Activated CD4-positive, alpha-beta T cell treated with anti-CD3 and anti-CD28 coated beads, Interleukin-2, amount 10 ng/mL, durations not matched to agents 7 days and 5 days (primary cell): ENCODE measurements at places on chromosomes 2 and 18.
A peak's percentile ranks its signal among the peaks of the same experiment; 100 is the strongest.

- no peak for DNase-seq
Observed at GRCh38 chr18:23798824-23799223, 109.6 kb downstream of the LAMA3 start.

DNA sequence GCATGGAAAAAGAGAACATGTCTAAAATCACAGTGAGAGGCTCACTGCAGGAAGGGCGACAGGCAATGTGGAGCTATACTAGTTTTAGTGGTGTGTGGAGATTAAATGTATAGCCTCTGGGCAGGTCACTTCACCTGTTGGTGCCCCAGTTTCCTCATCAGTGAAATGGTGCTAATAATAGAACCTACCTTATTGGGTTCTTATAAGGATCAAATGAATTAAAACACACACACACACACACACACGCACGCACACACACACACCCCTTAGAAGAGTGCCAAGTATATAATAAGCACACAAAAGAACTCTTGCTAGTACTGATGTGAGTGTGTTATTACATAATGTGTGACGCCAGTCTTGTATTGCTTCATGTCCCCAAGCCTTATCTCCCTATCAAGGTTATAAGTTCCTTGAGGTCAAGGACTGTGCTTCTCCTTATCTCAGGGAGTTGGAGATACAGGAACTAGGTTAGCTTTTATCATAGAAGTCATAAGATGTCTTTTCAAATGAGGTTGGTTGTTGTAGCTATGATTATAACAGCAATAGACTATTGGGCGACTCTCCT lies 98.0 kb upstream of the CXCR4 start:
- no peak for DNase-seq

GRCh38 chr2:148501545-148501944 lies 143.0 kb upstream of the EPC2 start:
- no peak for DNase-seq

DNA sequence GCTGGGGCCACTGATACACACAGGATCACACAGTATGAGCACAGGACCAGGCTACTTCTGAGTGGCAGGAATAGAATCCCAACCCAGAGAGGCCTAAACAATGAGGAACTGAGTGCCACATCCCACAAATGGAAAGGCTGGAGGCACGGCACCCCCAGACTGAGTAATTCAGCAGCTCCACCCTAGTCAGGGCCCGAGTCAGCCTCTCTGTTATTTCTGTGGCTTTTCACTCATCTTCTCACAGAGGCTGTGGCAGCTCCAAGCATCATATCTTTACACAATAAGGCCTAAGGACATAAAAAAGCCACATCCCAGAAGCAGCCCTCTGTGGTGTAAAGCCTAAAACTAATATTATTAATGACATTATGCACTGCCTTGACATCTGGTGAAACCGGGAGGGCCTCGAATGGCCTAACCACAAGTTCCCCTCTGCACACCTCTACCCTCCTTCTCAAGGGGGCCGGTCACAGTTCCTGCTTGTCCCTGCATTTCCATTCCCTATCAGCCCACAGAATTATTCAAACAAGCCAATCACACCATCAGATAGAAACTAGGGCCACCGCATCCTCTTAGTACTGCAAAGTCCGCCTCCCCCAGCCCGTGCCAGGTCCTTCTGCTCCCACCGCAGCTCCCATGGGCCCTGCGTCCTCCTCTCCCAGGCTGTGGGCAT lies 12.5 kb upstream of the MAL start:
- DNase-seq, result no peak

GRCh38 chr2:8253781-8254180 lies 428.1 kb upstream of the ID2 start:
- DNase-seq, result no peak

DNA sequence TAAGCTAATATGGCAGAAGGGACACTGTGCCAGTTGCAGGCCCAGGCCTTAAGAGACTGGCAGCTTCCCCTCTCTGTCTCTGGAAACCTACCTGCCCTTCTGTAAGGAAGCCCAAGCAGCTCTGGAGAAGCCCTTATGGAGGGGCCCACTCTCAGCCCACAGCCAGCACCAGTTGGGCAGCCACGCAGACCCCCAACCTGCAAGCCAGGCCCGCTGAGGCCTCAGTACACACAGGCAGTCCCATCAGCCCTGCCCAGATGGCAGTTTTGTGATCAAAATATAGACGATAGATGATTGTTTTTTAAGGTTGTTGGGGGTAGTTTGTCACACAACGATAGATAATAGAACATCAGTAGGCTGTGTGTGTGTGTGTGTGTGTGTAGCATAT lies 36.8 kb upstream of the ALPP start:
- no peak for DNase-seq

DNA sequence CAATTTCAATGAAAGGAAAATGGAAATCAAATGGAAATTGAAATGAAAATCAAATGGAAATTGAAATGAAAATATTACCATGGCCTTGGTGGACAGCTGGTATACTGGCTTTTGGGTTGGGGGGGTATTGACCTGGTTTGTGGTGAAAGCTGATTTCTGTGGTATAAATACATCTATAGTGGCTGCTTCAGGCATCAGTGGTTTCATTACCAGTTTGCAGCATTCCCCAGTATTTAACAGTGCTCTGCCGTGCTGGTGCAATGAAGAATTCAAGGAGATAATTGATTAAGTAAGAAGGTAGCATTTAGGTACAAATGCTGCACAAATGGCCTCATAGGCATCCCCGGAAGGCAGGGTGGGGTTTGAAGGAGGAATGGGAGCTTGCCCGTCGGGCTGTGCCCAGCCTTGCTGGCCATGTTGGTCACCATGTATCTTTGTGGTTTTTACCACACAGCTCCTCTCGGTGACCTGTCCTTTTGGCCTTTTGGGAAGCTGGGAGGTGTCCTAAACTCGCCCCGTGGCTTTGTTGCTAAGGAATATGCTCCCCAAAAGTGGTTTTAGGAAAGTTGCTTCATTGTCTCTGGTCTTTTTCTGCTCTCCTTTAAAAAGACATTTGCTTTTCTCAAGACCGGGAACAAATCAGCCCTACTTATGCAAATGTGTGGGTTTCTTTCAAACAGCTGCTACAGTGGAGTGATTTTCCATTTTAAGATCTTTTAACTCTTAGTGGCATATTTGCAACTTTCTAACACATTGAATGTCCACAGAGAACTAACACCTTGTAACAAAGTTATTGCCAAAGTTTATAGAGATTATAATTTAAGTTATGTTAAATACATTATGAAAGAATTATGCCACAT lies 28.6 kb downstream of the SNTG2 start:
- DNase-seq, result no peak

- DNase-seq, result no peak
Observed at GRCh38 chr18:80193701-80194100, 53.6 kb downstream of the PARD6G start.

- no peak for DNase-seq
Observed at GRCh38 chr2:72940786-72941185, 23.5 kb downstream of the EMX1 start.

GRCh38 chr18:65936678-65937077 lies 185.9 kb downstream of the CDH7 start:
- no peak for DNase-seq

DNA sequence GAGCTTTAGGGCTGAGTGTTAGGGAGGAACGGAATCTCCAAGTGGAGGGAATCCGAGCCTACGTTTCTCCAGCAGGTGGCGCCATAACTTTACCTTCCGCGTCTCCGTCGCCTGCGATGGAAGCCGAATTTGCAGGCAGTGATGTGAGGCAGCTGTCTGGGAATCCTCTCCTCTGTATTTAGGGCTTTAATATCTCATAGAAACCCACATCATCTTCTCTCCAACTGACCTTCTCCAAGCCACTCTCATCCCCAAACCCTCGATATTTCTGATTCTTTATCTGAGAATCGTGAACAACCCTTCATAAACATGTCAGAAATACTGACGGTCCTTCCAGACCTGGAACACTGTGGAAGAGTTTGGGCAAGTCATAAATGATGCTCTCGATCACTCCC lies 27.5 kb downstream of the SIX2 start:
- peak; percentile 71 for DNase-seq

GRCh38 chr2:112073875-112074274 lies 18.8 kb downstream of the TMEM87B start:
- DNase-seq, result no peak

DNA sequence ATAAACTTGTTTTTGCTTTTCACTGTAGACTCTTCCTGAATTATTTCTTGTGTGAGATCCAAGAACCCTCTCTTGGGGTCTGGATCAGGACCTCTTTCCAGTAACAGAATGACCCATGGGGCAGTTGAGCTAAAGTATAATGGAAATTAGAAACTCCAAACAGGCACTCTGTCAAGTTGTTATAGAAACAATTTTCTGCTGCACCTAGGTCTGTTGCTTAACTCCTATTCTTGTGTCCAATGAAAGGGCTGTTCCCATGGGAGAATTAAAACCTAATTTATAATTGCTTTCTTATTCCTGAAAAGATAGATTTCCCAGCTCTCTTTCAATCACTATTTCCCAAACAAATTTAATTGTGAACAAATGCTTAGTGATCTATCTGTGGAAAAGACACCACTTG lies 1341.3 kb upstream of the PIK3C3 start:
- no peak for DNase-seq

- no peak for DNase-seq
Observed at GRCh38 chr2:42908518-42909200, 116.3 kb upstream of the HAAO start.

DNA sequence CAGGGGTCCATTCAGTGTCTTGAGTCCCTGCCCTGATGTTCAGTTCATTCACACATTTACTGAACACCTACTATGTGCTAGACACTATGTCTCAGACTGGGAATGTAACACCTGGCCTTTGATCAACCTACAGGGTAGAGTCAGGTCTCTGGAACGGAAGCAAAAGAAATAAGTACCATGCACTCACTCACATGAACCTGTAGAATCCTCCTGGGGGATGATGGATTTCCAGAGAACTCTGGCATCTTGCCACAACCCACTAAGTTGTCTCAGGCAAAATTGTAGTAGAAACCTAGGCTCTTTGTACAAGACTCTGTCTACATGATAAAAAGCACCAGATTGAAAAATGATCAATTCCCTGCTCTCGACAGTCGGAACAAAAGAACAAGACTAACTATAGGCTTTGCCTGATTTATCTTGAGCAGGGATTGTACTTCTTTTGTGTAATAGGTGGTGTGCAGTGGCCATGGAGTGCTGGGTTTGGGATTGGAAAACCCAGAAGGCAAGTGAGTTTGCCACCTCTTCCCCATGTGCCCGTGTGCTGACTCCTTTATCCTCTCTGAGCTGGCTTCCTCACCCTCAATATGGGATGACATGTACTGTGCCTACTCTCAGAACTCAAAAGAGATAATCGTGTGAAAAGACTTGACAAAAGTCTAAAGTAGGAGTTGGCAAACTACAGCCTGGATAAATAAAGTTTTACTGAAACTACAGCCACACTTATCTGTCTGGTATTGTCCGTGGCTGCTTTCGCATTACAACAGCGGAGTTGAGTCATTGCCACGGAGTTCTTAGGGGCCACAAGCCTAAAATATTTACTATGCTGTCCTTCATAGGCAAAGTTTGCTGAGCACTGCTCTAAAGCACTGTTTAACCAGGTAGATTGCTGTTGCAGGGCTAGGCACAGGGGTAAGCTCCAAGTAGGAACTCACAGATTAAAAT lies 4.4 kb downstream of the CAPN14 start:
- DNase-seq, result no peak

GRCh38 chr18:37714691-37715090 lies 149.1 kb upstream of the CELF4 start:
- no peak for DNase-seq

GRCh38 chr18:6428851-6429395 lies 14.2 kb upstream of the L3MBTL4 start:
- no peak for DNase-seq

DNA sequence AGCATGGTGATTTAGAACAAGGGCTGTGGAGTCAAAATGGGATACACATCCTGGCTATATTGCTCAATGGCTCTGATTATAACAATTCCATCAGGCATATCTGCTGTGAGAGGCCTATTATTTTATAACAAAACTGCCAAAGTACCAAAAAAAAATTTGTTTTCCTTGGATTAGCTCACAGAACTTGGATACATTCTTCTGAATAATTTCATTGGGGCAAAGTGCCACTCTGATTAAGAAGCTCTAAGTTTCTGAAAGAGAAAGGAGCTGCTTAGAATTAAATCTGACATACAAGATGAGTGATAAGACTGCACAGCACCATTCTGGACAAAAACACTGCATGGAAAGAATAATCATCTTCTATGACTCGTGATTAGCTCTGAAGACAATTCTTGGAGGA lies 85.7 kb downstream of the SMC6 start:
- DNase-seq, result no peak

GRCh38 chr2:187527262-187527661 lies 27.0 kb downstream of the TFPI start:
- no peak for DNase-seq

- DNase-seq, result no peak
Observed at GRCh38 chr2:110691612-110692258, 13.9 kb upstream of the BUB1 start.

GRCh38 chr2:8457092-8457481 lies 224.8 kb upstream of the ID2 start:
- DNase-seq, result no peak

GRCh38 chr2:171217330-171217729 lies 56.6 kb upstream of the TLK1 start:
- no peak for DNase-seq

DNA sequence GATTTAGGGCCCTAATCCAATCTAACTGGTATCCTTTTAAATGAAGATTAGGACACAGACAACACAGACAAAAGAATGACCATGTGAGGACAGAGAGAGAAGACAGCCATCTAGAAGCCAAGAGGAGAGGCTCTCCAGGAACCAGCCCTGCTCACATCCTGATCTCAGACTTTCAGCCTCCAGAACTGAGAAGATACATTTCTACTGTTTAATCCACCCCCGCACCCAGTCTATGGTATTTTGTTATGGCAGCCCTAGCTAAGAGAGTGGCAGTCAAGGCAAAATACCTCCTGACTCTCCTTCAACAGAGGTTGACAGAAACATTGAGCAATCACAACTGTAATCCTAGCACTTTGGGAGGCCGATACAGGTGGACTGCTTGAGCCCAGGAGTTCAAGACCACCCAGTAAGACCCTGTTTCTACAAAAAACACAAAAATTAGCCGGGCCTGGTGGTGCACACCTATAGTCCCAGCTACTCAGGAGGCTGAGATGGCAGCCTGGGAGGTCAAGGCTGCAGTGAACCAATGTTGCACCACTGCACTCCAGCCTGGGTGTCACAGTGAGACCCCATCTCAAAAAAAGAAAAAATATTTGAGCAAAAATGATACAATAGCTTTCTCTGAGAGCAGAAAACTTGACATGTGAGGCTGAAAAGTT lies 34.7 kb downstream of the WDR33 start:
- DNase-seq, result no peak
